ENCODE measurements at places on chromosomes 1 and 21.

DNA sequence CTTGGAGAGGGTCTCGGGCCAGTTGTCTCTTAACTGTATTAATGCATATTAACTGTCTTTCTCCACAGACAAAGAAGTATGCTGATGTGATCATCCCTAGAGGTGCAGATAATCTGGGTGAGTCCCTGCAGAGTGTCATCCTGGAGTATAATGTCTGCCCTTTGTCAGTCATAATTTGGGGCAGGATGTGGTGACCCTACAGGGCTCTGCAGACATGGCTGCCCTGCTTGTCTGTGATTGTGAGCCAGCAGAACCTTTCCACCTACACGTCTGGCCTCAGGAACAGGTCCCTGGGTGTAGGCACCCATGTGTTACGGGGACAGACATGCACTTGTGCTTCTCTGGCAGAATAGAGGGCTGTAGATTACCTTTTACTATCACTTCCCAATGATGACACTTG, 78.4 kb downstream of the UCK2 start:
- no peak for DNase-seq

DNA sequence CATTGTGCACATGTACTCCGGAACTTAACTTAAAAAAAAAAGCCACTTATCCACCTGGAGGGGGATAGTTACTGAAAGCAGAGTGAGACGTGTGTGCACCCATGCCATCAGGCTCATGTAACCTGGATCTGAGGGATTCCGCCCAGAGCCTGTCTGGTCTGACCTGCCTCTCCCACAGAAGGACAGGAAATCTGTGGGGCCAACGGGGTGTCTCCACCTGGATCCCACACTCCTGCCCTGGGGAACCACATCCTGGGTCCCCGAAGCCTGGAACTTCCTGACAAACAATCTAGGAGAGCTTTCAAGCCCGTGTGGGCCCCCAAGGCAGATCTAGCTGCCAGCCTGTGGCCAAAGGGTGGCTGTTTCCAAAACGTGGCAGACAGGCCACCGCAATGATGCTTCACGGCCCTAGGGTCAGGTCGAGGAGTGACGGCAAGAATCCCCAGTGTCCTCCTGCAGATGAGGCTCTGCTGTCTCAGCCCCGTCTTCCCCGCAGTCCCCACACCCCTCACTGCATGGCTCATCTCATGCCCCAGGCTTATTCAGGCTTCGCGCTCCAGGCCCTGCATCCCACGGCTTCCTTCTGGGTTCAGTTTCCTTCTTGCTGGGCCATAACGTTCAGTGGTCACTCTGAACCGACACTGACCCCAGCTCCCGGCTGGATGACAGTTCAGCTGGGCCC, 21.0 kb upstream of the PCBP3 start:
- DNase-seq, result no peak

- no peak for DNase-seq
Observed at GRCh38 chr1:210434223-210434622, 105.5 kb downstream of the HHAT start.

- no peak for DNase-seq
Observed at GRCh38 chr1:57530206-57530910, 106.5 kb upstream of the DAB1 start.

- DNase-seq, result no peak
Observed at GRCh38 chr1:146001709-146002108, 5.3 kb upstream of the TXNIP start.

DNA sequence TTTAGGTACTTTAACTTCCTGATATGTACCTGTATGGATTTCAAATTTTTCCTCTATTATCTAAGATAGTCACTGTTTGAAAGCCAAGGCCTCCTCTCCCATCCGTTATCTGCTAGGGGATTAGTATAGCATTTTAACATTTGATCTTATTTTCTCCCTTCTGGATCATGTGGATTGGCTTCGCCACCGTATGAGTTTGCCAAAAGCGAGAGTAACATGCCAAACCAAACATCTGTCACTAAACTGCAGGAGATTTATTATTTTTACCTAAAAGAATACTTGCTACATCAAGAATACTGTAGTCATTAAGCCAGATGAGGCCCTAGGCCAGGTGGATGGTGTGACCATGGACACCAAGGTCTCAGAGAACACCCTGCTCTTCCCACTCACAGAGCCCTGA, 28.5 kb upstream of the EEIG2 start:
- DNase-seq, result no peak

GRCh38 chr1:1802871-1803270, 24.6 kb upstream of the NADK start:
- DNase-seq, result no peak

DNA sequence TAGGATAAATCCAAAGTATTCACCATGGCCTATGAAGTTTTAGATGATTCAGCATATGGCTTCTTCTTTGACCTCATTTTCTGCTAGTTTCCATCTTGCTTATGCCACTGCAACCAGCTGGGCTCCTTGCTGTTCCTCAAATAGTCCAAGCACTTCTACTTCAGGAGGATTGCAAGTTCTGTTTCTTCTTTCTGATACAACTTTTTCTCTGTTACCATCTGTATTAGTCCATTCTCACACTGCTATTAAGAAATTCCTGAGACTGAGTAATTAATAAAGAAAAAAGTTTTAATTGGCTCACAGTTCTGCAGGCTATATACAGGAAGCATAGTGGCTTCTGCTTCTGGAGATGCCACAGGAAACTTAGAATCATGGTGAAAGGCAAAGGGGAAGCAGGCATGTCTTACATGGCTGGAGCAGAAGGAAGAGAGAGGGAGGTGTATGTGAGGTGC, 20.3 kb downstream of the PTGS2 start:
- no peak for DNase-seq

DNA sequence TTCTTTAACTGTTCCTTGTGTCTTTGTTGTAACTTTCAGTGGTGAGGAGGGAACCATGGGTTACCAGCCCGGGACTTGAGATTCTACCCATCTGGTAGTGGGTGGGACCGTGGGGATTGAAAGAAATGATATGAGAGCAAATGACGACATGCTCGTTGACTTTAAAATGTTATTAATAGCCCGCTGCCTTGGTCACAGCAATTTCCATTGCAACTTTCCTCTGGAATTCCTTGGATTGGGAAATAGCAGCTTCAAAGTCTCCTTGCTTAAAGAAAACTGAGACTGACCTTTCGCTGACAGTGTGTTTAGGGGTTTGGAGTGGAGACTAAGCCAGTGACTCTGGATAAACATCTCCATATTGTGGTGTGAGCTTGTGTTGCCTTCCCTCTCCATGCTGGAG, 44.2 kb upstream of the MARK1 start:
- DNase-seq, result no peak

DNA sequence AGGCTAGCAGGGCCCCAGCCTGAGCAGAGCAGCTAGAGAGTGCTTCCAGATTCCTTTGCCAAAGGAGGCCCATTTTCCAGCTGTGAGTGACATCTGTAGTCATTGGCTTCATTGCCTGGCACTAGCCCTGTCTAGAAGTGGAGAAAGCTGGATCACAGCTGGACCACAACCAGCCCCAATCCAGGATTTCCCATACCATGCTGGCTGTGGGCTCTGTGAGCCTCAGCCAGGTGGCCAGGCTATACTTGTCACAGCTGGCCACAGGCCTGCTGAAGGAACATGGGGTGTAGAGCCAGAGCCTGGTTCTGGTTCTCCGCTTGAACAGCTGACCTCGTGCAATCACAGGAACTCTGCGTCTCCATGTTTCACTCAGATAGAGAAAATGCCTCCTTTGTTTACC, 36.6 kb downstream of the RIMKLA start:
- DNase-seq, result no peak

- no peak for DNase-seq
Observed at GRCh38 chr1:44539991-44540730, 134.1 kb downstream of the TMEM53 start.

- no peak for DNase-seq
Observed at GRCh38 chr1:192550922-192551534, 24.5 kb upstream of the RGS1 start.

DNA sequence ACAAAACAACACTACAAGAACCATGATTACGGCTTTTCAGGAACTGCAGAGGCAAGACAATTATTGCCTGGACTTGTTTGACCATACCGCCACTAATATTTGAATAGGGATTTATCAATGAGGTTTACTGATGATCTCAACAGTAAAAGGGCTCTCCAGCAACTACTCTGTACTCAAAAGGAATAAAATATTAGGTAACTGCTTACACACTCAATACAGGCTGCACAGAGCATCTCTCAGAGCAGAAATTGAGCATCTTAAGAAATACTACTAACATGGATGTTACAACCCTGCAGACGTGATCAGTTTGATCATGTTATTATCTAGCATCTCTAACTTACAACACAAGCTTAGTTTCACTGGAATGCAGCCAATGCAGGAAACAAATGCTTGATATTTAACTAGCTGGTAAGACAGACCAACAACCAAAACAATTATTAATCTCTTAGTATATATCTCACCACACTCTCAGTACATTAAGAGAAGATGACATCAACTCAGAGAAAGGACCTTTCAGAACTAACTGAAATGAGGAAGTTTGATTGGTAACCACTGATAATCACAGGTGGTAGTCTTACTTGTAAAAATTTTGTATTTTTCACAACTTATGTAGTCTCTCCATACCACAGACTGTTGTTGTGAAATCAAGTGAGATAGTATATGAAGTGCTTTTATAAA, 52.2 kb downstream of the PUM1 start:
- DNase-seq, result no peak

GRCh38 chr1:959731-960362, 537 bp upstream of the KLHL17 start:
- DNase-seq, result no peak

DNA sequence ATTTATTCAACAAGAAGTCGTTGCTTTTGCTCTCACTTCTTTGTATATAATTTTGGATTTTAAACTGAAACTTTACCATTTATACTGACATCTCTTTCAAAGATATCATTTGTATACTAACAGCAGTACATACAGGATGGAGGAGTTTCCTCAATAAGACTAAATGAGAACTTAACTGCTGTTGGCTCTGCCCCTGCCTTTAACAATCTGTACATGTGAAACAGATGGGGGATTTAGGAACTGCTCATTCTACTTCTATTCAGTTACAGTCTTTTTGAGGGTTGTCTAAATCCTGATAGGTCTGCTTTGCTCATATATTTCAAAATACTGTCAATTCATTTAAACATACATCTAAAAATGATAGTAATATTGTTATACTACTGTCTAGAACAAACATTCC, 663.2 kb downstream of the ADGRL2 start:
- peak; percentile 53 for DNase-seq

DNA sequence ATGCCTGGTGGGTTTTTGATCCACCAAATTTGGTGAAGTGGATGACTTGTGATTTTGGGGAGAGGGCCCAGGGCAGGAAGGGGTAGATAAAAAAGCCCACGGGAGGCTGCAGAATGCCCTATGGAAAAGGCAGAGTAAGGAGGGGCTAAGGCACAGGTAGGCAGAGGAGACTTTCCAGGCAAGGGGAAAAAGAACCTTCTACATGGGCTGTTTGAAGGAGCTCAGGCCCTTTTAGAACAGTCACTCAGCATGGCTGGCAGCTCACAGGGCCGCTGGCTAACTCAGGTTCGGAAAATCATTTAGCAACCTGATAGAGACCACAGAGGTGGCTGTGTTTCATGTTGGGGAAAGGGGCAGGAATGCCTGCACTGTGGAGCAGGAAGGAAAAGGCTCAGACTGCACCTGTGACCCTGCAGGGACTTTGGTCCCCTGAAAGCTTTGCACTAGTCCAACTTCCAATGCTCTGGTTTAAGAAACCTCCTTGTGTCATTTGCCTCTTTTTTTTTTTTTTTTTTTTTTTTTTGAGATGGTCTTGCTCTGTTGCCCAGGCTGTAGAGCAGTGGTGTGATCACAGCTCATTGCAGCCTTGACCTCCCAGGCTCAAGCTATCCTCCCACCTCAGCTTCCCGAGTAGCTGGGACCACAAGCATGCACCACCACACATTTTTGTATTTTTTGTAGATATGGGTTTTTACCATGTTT, 58.5 kb upstream of the ENAH start:
- DNase-seq, result no peak

- no peak for DNase-seq
Observed at GRCh38 chr21:37800456-37801061, 115.7 kb downstream of the KCNJ6 start.

DNA sequence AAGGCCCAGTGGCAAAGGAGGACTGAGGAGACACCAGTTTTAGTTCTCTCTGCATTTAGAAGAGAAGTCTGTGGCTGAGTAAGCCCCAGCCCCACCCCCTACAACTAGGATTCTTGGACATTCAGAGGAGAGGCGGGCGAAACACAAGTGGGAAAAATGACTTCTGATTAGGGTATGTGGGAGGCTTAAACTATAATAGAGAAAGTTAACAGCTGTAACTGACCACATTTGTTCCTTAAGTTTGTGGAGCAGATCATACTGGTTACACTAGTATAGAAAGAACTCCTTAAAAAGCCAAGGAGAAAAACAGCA, 11.2 kb upstream of the TRIM33 start:
- no peak for DNase-seq

DNA sequence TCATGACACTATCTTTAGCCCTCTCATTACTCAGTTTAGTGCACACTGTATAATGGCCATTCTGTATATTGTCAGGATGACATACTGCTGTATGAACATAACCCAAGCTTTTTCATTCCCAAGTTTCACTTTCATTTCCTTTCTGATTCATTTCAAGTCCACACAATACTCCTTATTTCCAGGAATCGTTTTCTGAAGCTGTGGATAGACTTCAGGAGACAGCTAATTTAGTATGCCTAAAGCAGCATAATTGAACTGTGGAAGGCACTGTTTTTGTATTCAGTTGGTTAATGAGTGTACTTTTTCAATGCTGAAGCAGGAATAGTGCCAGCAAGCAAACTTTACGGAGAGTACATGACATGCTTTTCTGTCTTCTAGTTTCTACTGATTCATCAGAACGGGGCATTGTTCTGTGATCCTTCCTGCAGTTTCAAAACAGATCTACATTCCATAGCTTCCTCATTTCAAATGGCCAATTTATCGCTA, 578.5 kb upstream of the ZP4 start:
- no peak for DNase-seq

DNA sequence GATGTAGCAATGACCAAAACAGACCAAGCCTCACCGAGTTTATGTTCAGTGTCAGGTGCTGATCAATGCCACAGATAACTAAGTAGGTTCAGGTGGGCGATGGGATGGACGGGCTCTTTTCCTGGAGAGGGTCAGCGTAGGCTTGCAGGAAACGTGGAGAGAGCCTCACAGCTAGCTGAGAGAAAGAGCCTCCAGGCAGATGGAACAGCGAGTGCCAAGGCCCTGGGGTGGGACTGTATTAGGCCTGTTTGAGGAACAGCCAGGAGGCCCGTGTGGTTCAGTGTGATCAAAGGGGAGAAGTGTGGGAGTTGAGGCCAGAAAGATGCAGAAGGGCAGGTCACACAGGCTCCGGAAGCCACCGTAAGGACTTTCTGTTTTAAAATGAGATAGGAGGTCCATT, 7.3 kb upstream of the UTS2 start:
- DNase-seq, result no peak

DNA sequence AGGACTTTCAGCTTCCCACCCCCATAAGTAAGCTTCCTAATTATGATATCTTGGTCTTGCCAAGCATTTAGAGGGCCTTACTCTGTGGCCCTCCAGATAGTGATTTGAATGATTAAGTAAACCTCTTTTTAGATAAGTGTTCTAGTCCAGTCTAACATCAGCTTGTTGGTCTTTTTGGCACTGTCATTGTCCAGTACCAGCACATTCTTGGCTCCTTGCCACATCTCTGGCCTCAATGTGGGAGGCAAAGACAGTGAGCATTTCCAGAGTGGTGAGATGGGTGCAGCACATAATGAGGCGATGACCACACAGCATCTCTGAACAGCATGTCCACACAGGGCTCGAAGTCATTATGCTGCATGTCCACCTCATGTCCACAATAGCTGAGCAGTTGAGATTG, 6.1 kb downstream of the CAPZA1 start:
- DNase-seq, result no peak

Measured in NCI-H524 treated with DMSO at 0.1 percent for 48 hours (cell line).